T-cell (primary cell): ENCODE measurements at places on chromosomes 16 and 17.

DNA sequence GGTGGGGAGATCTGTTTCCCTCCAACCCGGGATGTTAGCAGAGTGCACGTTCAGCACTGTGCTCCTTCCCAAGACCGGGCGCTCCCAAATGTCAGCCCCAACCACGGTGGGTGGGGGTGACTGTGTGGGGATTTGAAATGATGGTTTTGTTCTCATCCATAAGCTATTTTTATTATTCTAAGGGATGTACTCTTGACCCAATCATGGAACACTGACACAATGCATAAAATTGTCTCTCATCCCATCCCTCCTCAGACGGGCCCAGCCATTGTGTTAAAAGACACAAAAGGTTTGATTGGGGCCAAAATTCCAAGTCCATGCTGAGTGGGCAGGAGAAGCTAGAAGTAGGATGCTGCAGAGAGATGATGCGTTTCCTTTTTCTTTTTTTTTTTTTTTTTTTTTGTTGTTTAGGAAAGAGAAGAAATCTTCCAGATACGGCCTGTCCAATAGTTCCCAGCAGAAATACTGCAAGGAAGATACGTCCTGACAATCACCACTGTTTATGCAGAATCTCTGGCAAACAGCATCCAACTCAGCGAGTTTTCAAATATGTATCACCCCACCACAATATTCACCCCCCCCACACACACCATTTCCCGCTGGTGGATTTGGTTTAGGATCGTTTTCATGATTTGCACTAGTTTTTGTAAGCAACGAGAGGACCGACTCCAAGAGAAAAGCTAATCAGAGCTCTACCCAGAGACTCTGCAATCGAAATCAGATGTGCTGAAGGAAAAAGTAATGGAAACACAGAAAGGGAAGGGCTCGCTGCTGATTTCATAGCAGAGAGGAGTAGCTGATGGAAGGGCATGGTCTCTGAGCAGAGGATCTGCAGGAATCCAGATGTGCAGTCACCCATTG lies 163.5 kb upstream of the DYNLRB2 start:
- no peak for DNase-seq

DNA sequence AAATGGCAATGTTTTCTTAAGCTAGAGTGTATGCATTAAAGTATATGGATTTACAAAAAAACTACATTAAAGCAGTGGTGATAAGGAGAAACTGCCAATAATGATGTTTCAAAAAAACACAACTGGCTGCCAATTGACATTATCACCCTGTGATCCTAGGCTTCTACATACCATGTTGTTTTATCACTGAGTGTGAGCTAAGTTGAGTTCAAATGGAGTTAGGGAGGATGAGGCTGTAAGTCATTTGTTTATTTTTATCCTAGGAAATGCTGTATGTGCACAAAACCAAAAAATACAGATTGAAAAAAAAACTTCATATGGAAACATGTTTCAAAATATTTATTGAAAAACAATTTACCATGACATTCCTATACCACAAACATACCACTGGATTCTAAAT lies 22.9 kb downstream of the CHCT1 start:
- DNase-seq: no peak

- DNase-seq: no peak
These were observed 14.0 kb upstream of the MPRIP start for GRCh38 chr17:17028059-17028877.

- no peak for DNase-seq
These were observed 4.6 kb upstream of the MFSD6L start for GRCh38 chr17:8803531-8804420.

DNA sequence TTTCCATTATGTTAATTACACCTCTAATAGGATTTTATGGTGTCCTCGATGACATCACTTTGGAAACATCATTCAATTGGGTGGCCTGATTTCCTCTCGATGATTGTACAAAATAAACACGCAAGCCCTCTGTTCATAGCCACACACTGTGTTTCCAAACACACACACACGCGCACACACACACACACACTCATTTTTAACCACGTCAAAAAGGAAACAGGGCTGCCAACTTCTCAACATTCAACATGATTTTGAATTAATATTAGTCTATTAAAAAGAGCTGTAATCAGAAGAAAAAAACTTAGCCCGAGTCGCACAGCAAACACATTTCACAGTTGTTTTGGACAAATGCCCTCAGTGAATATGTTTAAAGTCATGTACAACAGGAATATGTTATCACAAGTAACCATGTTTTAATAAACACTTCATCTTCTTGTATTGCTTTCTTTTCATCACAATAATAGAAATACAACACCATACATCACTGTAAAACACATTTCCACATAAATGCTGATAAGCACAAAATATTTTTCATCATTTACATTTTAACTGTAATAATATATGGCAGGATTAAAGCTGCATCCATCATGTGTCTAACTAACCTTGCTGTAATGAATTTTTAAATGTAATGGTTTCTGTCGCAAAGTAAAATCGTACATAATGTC lies 219.1 kb upstream of the IRX3 start:
- no peak for DNase-seq

- DNase-seq: no peak
These were observed 18.0 kb upstream of the BRD7 start for GRCh38 chr16:50386774-50387173.

GRCh38 chr17:57273490-57273889 lies 17.2 kb downstream of the MSI2 start:
- DNase-seq: no peak

DNA sequence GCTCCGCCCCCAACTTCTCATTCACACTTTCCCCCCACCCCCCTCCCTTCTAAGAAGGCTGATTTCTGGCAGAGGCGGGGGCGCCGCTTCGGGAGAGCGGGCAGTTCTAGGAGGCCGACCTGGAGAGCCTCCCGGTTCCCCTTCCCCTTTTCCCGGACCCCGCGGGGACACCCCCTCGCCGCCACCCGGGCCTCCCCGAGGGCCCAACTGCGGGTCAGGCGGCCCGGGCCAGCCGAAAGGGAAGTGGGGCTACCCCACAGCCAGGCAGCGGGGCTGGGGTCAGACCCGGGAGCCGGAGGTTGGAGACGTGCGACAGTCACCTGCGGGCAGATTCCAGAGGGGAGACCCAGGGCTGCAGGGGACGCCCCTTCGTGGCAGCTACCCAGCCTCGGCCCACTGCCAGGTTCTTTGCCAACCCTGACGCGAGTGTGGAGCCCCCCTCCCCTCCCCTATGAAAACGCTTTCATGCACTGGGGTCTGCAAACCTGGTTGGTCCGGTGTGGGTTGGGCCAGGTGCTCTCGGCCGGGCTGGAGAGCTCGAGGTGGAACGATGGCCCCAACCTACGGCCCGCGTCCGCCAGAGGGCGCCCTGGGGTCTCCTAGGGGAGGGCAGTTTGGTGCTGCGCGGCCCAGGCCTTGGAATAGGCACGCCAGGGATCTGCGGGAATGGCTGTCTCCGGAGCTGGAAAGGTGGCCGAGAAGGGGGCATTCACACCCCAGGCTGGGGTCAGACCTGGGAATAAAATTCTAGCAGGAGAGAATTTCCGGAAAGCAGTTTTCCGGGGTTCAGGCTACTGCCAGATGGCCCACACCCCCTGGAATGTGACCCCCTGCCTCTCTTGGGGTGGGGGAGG lies 721 bp upstream of the SOCS3 start:
- DNase-seq: peak; percentile 74

GRCh38 chr16:30398661-30399434 lies 3.6 kb downstream of the ZNF48 start:
- DNase-seq: no peak

GRCh38 chr17:17913695-17914332 lies 58.4 kb downstream of the TOM1L2 start:
- no peak for DNase-seq

GRCh38 chr17:64460955-64461354 lies 12.0 kb downstream of the MILR1 start:
- no peak for DNase-seq

DNA sequence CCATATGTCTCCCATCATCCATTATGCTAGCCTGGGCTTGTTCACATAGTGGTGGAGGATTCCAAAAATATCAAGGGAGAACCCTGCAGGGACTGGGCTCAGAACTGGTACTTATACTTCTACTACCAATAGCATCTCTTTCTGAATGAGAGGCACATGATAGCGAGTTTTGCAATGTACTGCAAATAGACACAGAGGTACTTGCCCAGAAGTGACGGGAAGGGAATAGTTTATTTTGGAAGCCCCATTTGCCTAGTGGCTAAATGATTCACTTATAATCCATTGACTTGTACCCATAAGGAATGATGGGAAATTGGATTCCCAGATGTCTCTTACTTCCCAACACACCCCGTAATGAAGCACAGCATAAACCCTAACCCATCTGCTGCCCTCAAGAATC lies 124.8 kb upstream of the ERCC4 start:
- DNase-seq: no peak

DNA sequence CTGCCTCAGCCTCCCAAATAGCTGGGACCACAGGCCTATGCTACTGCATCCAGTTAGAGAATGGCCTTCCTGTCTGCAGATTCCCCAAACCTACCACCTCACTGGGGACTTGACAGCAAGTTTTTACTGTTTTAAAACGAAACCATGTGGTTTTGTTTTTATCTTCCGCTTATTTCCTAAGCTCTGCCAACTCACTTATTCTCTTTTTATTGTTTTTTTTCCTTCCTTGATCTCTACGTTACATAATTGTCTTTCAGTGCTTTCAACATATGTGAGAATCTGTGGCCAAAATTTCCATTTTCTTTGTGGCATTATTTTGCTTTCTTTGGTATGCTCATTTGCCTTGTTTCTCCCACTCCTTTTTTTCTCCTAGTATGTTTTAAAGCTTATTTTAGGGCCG lies 14.6 kb upstream of the SLC38A7 start:
- no peak for DNase-seq

- no peak for DNase-seq
These were observed 12.8 kb downstream of the PIMREG start for GRCh38 chr17:6456914-6457687.

DNA sequence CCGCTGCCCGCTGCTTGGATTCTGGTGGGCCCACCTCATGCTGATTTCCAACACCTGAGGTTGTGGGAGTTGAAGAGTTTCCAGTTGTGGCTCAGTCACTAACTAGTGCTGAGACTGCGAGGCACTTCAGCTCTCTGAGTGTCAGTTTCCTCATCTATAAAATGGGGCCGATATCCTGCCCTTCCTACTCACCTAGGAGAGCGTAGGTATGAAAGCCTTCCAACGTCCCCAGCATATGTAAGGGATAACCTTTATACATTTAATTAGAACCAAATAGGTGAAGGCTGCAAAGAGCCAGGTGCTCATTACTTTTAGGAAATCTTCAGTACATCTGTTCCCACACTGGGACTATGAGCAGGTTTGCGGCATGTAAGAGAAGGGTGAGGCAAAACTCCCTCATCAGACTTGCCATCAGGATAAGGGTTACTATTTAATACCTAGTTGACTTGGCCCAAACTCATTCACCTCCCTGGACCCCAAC lies 782 bp upstream of the KIF18B start:
- DNase-seq: no peak

DNA sequence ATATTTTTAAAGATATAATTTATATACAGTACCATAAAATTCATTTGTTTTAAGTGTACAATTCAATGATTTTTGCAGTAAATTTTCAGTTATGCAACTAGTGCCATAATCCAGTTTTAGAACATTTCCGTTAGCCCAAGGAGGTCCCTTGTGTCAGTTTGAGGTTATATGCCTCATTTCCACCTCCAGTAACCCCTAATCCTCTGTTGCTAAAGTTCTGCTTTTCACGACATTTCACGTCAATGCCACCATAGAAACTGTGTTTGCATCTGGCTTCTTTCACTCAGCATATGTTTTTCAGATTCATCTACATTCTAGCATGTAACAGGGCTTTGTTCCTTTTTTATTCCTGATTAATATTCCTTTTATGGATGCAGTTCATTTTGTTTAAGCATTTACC lies 42.4 kb upstream of the NUDT7 start:
- no peak for DNase-seq

DNA sequence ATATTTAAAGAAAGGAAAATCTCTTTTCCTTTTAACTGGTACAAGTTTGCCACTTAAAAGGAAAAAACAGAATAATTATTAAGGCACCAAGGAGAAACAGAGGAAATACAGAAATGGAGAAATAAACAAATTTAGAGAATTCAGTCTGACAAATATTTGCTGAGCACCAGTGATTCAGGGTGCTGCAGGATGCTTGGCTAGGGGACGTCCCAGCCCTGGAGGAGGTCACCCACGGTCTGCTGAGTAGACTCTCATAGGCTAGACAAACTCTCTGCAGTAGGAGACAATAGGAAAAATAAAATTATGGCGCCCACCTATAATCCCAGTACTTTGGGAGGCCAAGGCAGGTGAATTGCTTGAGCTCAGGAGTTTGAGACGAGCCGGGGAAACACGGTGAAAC lies 15.9 kb downstream of the C1QTNF1 start:
- no peak for DNase-seq

DNA sequence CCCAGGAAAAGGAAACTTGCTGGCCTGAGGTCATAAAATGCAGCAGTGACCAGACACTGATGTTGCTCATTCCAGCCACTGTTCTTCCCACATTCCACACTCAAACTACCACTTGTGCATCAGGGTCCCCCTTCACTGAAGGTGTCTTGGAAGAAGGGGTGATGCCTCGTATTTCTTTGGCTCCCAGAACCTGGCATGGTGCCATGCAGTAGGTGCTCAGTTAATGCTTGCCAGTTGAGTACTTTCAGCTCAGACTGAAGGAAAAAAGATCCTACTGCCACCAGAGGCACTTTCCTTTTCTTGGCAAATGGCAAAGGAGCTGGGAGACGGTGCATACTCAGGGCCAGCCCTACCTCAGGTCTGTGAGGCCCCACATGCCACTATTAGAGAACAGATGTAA lies 73.5 kb downstream of the TEX14 start:
- DNase-seq: no peak

GRCh38 chr17:83036193-83036592 lies 43.2 kb upstream of the METRNL start:
- no peak for DNase-seq

- DNase-seq: no peak
These were observed 78.5 kb downstream of the MGAT5B start for GRCh38 chr17:76946772-76947135.

- DNase-seq: no peak
These were observed 126.0 kb downstream of the RBFOX3 start for GRCh38 chr17:79484600-79485418.

DNA sequence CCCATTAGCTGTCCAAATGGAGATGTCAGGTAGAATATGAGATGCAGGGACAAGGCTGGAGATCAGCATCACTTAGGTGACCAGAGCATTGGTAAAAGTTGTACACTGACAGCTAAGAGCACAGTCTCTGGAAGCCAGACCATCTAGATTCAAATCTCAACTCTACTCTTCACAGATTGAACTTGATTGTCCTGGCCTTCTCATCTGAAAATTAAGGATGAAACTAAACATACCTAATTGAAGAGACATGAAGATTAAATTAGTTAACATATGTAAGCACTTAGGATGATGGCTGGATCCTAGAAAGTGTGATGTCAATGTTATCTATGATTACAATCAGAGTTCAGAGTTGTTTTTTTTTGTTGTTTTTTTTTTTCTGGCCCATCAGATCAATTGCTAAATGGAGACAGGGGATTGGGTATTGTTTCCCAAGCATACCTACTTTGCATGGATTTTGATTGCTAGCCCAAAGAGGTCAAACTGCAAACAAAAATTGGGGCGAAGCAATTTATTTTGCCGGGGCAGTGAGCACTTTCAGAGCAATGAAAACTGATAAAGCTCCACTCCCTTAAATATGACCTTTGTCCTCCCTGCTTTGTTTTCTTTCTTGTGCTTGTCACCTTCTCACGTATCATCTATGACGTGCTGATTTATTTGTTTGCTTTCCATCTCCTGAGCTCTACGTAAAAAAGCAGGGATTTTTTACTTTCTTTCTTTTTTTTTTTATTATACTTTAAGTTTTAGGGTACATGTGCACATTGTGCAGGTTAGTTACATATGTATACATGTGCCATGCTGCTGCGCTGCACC lies 217.6 kb upstream of the CPHXL start:
- no peak for DNase-seq
